ENCODE measurements at places on chromosomes 13 and 19.

GRCh38 chr19:15976836-15977689 is 28.3 kb downstream of the OR10H4 start:
- no peak for DNase-seq

- no peak for DNase-seq
Observed at GRCh38 chr19:56383826-56384605, 9.3 kb downstream of the ZNF582 start.

GRCh38 chr13:108322206-108322824 is 52.8 kb downstream of the TNFSF13B start:
- no peak for DNase-seq

- no peak for DNase-seq
Observed at GRCh38 chr13:112444416-112445399, 68.6 kb downstream of the SPACA7 start.

GRCh38 chr13:36875431-36875830 is 44.6 kb downstream of the SMAD9 start:
- DNase-seq: no peak

DNA sequence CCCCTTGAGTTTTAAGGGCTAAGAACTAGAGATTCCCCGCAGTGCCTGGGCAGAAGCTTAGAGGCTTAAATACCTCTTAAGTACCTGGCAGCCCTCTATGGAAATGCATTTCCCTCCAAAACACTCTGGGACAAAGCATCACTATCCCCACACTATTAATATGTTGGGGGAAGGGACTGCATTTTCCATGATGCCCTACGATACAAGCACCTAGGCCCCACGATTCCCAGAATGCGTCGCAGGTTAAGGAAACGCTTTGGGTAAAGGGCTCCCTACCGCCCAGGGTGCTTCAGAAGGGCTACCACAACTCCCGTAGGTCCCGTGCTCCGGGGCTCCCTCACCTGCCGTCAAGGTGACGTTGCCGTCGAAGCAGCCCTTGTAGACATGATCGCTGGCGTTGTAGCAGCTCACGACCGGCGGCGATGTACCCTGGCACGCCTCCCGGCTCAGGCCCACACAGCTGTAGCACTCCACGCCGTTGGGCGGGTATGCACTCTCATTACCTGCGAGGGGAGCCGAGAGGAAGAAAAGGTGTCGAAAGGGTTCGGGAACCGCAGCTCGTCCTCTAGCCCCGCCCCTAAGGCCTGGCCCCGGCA is 2.5 kb downstream of the LYPD3 start:
- no peak for DNase-seq

DNA sequence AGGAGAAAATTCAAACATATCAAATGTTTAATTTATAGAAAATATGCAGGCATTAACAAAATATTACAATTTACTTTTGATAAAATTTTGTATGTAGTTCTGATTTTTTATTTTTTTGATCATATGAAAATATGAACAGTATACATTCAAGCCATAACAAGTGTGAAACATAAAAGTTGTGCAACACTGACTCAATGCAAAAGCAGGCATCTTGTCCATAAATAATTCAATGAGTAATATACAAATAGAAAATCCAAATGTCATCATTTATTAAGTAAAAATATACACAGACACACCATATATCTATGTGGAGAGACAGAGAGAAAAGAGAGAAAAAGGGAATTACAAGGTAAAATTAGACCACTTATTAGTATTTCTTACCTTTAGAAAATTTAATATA is 1183.9 kb downstream of the SLITRK1 start:
- DNase-seq: no peak

GRCh38 chr13:98846521-98846920 is 94.0 kb upstream of the SLC15A1 start:
- no peak for DNase-seq

DNA sequence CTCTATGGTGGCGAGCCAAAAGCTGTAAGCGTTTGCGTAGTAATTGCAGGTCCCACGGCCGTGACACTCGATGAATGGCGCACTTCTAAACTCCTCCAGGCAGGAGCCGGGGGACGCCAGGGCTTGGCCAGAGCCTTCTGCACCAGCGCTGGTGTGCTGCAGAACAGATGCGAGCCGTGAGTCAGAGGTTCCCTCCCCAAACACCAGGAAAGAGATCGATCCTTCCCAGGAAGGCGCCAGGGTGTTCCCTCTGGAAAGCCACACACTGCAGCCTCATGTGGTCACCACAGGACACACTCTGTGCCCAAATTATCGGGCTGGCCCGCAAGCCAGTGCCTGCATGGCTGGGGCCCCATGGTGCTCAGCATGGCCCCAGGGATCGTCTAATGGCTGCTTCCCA is 154.6 kb downstream of the COL4A1 start:
- DNase-seq: no peak

DNA sequence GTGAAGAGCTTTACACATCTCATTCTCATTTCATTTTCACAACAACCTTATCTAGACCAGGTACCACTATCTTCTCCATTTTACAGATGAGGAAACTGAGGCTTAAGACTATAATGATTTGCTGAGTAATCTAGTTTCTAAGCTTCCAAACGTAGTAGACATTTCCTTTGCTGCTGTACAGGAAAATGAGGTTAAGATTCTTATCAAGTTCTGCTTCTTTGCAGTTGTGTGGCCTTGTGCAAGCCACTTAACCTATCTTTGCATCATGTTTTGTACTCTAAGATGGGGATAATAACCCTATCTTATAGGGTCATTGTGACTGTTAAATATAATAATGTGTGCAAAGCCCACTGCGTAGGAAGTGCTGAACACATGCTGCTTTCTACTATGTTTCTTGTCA is 307.9 kb downstream of the HS6ST3 start:
- no peak for DNase-seq

DNA sequence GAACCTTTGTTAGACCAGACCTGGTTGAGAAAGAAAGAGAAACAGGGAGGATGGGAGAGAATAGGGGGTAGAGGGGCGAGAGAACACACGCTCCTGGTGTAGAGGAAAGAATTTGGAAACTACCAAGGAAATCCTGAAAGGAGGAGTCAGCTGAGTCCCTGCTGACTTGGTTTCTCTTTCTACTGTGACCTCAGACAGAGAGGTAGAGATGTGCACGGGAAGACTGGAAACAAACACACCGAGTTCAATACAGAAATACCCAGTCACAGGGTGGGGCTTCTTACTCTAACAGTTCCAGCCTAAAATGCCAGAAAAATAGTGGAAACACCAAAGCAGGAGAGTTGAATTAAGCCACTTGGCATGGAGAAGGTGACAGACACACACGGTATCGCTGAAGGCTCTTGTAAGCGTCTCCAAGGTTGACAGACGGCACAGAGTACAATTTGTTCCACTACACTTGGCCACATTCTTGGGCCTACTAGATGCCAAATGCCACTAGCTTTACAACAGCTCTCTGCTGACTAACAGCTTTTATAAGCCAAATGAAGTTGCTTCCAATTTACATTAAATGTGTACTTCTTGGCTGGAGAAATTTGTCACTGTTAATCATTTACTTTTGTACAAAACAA is 28.1 kb downstream of the LATS2 start:
- DNase-seq: no peak

- DNase-seq: no peak
Observed at GRCh38 chr13:97809576-97809975, 143.9 kb upstream of the IPO5 start.

DNA sequence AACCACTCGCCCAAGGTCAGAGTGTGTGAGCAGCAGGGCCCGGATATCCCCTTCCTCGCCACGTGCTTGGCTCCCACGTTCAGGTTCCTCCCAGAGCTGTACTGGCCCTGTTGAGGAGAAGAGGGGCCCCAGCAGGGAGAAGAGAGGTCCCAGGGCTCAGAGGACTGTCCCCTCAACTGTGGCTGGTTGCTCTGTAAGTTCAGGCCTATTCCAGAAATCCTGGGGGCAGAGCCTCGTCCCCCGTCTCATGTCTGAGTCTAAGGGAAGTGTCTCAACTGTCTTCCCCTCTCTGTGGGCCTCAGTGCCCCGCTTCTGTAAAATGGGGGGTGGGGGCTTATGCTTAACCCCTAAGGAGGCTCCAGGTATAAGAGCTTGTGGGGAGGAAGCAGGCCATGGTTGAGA is 3.9 kb downstream of the PPP5C start:
- no peak for DNase-seq

- no peak for DNase-seq
Observed at GRCh38 chr13:101514695-101515275, 62.3 kb downstream of the ITGBL1 start.

- DNase-seq: no peak
Observed at GRCh38 chr13:47039106-47039505, 142.3 kb upstream of the HTR2A start.

GRCh38 chr13:94851576-94851975 is 139.2 kb upstream of the SOX21 start:
- DNase-seq: no peak

DNA sequence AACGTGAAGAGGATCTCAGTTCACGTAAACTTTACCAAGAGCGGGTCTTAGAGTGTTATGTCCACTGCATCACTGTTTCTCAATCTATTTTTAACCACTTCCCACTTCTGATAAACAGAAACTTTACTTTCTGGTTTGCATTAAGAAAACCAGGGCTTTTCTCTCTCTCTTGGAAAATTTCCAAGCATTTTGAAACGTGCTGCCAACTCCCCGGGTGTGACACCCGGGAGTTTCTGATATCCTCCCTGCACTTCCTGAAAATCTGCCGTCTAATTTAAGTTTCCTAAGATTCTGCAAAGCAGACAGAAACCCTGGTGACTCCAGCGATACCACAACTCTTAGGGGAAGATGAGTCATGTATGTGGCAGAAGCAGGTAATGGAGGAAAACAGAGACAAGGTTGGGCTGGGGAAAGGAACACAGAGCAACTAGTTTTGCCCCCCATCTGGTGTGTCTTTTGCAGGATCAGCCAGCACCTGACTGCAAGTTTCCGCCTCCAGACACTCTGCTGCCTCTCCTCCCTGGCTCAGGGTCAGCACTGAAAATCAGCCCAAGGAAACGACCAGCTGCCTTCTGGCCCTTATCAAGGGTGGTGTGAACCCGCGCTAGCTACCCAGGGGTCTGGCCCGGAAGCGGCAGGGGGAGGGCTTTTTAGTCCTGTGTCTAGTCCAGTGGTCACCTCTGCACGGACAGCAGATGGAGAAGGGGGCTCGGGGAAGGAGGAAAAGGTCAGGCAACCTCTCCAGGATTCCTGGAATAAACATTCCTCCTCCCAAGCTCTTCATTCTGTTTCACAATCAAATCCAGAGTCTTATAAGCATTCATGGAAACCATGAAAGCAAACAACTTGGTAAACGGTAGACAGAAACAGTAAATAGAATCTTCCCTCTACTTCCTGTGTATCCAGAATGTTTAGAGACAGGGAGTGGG is 11.3 kb upstream of the FFAR2 start:
- DNase-seq: no peak

DNA sequence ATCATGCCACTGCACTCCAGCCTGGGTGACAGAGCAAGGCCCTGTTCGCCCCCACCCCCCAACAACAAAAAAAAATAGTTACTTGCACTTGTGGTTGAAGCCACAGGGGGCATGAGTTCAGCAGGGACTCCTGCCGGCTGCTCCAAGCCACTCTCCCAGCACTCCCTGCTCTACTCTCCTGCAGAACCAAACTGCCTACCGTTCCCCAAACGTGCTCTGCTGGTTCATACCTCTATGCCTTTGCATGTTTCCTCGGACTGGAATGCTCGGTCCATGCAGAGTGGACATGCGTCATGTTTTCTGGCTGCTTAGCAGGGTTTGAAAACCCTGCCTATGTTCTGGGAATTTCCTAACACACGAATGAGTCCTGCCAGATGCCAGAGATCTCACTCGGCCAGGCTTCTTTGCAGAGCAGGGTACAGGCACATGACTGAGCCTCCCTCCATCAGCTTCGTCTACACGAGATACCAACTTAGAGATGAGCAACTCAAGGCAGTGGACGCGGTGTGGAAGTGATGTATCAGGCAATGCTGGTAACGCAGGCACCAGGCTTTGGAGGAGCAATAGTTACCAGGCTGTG is 8.5 kb upstream of the SLC25A15 start:
- no peak for DNase-seq

DNA sequence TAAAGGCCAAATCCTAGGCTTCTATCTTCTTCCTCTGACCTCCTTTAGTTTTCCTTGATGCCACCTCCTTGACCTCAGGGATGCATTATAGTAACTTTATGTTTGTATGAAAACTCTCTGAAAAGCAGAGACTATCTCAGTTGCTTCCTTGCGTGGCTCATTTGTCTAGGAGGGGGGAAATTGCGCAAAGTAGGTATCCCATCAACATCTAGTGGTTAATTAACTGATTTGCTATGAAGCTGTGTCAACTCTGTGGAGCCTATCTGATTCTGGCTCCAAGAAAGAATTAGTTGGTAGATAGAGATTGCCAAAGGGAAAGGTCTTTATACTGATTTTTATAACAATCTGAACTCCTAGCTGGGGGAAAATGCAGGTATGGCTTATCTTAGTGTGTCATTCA is 82.1 kb upstream of the FRY start:
- DNase-seq: no peak

- peak; percentile 92 for DNase-seq
Observed at GRCh38 chr19:10353793-10354391, 14.5 kb upstream of the ICAM3 start.

- DNase-seq: no peak
Observed at GRCh38 chr13:45156565-45157361, 36.5 kb downstream of the GTF2F2 start.

- peak; percentile 79 for DNase-seq
Observed at GRCh38 chr19:51098365-51099046, 9.7 kb downstream of the CTU1 start.

- DNase-seq: no peak
Observed at GRCh38 chr13:89393758-89394304, 1722.7 kb downstream of the SLITRK5 start.

GRCh38 chr13:43879755-43880181 is at the start of gene LACC1:
Gene LACC1 (plus strand): TSS chr13:43879904. CDS start chr13:43880986, 1,082 bp downstream.
- no peak for DNase-seq

DNA sequence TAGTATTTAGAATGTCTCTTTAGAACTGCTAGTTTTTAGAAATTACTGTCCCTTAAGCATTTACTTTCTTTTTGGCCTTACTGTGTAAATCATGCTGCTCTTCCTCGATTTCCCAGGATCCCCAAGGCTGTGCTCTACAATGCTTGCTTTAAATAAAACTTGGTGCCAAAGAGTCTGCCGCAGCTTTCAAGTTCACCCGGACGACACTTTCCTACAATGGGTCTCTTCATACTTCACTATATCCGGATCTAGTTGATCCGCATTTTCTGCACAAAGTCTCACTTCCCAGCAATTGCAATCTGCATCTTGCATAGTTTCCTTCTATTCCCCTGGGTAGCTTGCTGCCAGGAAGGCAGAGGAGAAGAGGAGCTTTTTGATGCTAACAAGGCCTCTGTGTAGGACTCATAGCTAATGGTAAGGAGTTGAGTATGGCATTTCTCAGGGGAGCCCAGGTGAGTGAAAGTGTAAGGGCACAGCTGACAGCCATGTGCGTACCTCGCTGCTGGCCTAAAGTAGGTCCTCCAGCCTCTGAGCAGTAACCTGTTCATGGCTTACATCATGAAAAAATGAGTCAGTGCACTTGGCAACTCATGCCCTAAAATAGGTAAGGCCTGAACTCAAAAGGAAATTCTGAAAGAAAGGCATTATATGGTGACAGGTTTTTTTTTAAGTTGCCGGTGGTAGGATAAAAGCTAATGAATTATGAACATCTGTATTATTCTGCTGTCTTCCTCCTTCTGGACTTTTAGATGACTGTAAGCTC is 101.6 kb downstream of the ENOX1 start:
- DNase-seq: no peak
